ENCODE measurements at places on chromosomes 11 and 22.

DNA sequence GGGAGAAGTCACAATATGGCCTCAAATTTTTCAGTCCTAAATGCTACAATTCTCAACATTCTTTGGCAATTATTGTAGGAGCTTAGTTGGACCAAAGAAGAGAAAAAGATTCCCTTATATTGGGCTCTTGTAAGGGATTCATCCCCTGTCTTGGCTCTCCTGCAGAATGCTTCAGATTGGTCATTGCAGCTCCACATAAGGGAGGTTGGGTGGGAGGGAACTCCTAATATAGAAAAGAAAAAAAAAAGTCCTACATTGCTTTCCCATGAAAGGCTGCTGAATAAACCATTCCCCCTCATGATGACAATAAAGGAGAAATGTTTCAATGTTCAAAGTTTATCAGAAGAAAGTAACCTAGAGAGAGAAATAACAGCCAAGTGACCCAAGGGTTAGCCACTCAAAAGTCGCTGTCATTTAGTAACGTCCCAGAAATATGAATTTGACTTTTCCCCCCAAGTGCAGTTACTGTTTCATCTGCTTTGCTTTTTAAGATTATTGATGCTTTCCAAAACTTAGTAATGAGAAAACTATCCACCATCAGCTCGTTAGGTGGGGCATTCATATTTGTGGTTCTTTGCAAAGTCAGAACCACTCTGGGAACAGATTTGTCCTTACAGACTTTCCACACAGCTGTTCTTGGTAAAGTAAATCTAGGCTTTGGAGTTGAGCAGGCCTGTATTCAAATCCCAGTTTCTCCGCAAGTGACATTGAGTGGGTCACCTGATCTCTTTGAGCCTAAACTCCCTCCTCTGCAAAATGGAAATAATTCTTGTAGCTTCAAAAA, 5.0 kb upstream of the SLC1A2 start:
- DNase-seq = no peak

DNA sequence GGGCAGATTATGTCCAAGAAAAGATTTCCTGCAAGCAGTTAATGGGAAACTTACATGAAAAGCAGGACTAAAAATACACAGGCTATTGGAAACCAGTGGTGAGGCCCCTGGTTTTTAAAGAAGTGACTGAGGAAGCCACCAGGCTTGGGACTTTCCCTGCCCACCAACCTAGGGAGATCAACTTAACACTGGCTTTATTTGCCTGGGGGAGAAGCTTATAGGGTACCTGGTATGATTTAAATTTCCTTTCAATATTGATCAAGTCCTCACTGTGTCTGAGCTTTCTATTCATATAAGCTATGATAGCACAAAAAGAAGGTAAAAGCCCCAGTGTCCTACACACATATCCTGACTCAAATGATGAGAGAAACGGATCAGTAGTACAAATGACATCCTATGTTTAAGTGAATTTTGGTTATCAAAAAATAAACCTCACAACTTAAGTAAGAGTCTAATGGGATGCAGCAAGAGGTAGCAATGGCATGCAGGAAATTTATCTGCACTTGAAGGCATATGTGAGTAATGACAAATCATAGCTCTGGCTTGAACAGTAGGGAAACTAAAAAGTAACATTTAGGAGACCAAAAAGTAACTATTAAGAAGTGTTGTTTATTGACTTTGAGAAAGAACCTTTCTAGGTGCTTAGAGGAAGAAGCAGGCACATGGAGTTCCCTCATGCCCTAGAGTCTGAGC, 85.3 kb downstream of the GAB2 start:
- no peak for DNase-seq

GRCh38 chr11:2681408-2682145, 18.2 kb downstream of the KCNQ1OT1 start:
- DNase-seq = no peak

- DNase-seq = peak; percentile 5
These were observed at the start of gene TMPRSS6 for GRCh38 chr22:37109242-37109917. Gene TMPRSS6, minus strand, starts transcription at chr22:37109713. Its CDS starts 6,296 bp downstream, at chr22:37103417.

GRCh38 chr11:9886595-9886994, 222.7 kb downstream of the SWAP70 start:
- DNase-seq = no peak

DNA sequence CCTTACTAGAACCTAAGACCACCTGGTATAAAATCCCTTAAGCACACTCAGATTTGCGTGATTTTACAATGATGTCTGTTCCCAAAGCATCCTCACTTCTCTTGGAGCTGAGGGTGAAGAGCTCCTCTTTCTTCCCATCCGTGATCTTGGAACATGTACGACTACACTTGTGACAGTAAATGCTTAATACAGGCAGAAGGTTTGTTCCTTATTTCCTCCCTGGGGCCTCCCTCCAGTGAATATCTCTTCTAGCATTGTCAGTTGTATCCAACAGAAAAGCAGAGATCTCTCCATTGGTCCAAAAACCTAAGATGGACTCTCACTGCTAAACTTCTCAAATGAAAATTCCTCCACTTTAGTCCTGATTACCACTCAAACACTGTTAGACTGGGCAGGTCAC, 103.6 kb upstream of the VPREB1 start:
- no peak for DNase-seq

- no peak for DNase-seq
These were observed 67.5 kb upstream of the ZBED5 start for GRCh38 chr11:10925149-10925926.

DNA sequence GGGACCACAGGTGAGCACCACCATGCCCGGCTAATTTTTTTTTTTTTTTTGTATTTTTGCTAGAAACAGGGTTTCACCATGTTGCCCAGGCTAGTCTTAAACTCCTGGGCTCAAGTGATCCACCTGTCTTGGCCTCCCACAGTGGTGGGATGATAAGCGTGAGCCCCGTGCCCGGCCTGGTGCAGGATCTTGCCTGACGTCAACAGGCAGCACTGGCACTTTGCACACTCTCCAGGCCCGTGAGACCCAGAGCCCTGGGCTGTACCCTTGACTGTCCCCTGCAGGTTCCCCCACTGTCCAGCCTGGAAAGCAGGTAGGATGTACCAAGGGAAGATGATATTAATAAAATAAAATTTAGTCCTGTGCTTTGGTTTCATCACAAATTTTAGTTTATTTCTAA, 29.1 kb upstream of the PANX2 start:
- no peak for DNase-seq

DNA sequence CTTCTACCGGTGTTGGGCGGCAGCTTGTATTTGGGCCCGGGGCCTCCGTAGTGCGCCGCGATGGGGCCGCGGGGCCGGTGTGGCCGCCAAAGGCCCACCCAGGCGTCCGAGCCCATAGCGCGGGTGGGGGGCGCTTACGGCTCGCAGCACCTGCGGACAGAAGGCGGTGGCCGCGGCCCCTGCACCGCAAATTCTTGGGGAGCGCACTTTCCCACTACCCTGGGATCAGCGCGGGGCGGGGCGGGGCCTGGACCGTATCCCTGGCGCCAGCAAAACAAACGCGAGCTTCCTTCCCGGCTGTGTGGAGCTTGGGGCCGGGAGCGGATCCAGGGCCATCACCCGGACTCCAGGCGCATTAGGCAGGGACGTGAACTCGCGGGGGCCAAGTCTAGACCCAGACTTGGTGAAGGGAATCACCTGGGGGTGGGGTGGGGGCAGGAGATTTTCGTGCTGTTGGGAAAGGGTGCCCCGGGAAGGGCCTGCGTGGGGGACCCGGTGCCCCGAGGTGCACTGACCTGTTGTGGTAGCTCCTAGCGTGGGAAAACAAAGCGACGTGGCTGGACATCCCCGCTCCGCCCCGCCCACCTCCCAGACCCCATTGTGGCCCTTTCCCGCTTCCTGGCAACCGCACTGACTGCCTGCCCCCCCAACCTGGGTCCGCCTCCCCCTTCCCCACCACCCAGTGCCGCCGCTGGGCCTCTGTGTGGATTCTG, 2.3 kb upstream of the TYMP start:
- peak; percentile 14 for DNase-seq

GRCh38 chr11:27039873-27040272, 742 bp upstream of the BBOX1 start:
- no peak for DNase-seq

DNA sequence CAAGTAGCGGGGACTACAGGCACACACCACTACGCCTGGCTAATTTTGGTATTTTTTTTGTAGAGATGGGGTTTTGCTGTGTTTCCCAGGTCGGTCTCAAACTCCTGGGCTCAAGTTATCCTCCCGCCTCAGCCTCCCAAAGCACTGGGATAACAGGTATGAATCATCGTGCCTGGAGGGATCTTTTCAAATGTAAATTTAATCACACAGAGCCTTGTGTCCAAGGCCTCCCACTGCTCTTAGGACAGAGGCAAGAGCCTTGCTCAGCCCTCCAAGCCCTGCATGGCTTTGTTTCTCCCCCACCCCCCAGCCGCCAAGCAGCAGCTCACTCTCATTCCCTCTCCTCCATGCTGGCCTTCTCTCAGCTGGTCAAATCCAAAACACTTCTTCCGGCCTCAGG, 75.3 kb upstream of the CREB3L1 start:
- no peak for DNase-seq

- no peak for DNase-seq
These were observed 3.5 kb upstream of the LIF start for GRCh38 chr22:30250039-30250565.

GRCh38 chr11:102734650-102735049, 9.9 kb upstream of the MMP8 start:
- DNase-seq = no peak

DNA sequence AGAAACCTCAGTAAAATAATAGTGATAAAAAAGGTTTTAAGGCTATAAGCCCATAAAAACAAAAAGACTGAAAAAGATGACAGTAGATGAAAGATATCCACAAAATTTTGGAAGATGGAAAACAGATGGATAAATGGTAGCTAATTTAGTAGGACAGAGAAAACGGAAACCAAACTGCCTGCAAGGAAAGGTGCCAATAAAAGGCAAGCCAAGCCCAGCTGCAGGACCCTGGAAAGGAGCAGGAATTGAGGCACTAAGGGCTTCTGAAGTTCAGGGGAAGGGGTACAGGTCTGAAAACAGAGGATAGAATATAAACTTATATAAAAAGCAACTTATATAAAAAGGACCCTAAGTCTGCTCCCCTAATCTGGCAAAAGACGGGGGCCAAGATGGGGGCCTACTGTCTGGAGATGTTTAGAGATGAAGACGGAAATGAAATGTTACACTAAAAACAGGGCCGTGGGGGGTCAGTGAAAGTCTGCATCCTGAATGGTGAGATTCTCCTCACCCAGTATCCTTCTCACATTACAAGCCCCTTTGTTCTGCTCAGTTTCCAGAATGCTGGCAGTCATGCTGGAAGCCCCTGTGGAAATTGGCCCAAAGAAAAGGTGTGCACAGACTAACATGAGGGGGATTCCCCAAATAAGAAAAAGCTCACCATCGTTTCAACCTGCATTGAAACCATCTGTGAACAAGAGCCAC, 269.3 kb upstream of the PITPNB start:
- no peak for DNase-seq

- DNase-seq = no peak
These were observed at the start of gene DKK3 for GRCh38 chr11:12007769-12008737. Gene DKK3, minus strand, starts transcription at chr11:12008626. Its CDS starts 44 bp downstream, at chr11:12008582.

DNA sequence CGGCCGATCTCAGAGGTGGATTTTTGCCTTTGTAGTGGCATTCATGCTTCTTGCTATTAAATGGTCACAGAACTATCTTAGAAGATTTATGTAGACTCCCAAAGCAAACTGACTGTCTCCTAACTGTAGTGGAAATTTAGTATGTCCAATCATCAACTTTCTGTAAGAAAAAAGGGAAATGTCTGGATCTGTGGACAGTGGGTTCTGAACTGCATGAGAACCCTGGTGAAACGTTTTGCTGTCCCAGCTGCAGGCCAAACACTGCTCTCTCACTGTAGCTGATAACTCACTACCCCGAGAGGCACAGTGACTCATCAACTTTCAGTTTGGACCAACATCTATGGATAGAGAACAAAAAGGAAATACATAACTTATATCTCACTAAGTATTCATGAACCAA, 387.1 kb downstream of the SOX6 start:
- DNase-seq = no peak

GRCh38 chr22:29753808-29754657, 12.8 kb downstream of the ZMAT5 start:
- no peak for DNase-seq

GRCh38 chr11:11622772-11623171, 967 bp upstream of the GALNT18 start:
- no peak for DNase-seq

DNA sequence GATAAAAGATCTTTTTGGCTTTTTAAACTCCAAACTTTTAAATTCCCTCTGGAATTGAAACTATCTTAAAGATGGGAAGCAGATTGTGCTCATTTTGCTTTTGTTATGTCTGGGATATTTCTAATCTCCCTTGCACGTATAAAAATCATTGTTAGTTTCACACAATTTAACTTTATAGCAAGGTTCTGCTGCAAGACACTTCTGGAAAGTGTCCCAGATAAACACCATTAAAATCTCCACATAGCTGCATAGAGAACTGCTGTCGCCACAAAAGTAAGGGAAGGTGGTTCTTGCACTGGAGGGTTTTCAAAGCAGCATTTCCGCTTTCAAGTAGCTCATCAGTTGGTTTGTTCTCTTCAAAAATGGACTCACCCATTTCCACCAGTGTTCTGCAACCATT, 11.8 kb downstream of the PTS start:
- DNase-seq = no peak

- no peak for DNase-seq
These were observed 24.6 kb upstream of the CARD18 start for GRCh38 chr11:105164208-105164607.

- no peak for DNase-seq
These were observed 3.9 kb downstream of the IFITM10 start for GRCh38 chr11:1746511-1746931.

GRCh38 chr11:73629907-73630306, 16.5 kb upstream of the PLEKHB1 start:
- no peak for DNase-seq

DNA sequence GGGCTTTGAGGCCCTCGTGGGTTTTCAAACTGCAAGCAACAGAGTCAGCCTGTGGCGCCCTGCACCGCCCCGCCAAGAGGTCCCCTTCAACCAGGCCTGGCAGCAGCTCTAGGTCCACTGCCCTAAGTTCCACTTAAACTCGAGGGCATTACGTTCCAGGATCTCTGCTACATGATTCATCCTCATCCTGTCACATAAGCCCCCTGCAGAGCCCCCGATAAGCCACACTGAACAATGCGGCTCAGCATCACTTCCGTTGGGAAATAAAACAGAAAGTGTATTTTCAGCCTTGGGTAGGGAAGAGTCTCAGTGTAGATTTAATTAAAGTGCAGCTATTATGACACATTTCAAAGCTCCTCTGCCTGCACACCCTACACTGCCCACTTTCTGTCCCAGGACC, 24.6 kb downstream of the SULT4A1 start:
- no peak for DNase-seq

- peak; percentile 89 for DNase-seq
These were observed at the start of gene CEP126 for GRCh38 chr11:101914738-101915426. Gene CEP126, plus strand, starts transcription at chr11:101915010. Its CDS starts 275 bp downstream, at chr11:101915285.

DNA sequence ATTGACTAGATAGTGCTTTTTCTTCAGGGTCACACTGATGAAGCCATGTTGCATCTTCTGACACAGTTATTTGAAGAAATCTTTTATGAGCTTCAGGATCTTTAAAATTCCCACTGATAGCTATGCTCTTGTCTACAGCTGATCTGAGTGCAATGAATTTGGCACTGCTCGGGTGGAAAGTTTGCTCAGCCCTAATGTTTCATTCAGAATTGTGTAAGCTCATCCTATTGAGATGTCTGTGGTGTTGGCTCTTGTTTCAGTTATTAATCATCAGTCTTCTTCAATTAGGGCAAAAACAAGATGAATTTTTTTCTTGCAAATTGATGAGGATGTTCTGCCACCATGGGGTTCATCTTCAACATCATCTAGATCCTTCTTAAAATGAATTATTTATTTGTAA, 1387.0 kb upstream of the RAG2 start:
- DNase-seq = no peak
